ENCODE measurements at places on chromosomes 7 and 10.

- DNase-seq, result no peak
These were observed 170.1 kb downstream of the CUX1 start for GRCh38 chr7:101987494-101987893.

GRCh38 chr10:131616040-131616439 lies 284.8 kb upstream of the PPP2R2D start:
- DNase-seq, result no peak

- DNase-seq, result no peak
These were observed 25.3 kb downstream of the MAP3K8 start for GRCh38 chr10:30459283-30459682.

DNA sequence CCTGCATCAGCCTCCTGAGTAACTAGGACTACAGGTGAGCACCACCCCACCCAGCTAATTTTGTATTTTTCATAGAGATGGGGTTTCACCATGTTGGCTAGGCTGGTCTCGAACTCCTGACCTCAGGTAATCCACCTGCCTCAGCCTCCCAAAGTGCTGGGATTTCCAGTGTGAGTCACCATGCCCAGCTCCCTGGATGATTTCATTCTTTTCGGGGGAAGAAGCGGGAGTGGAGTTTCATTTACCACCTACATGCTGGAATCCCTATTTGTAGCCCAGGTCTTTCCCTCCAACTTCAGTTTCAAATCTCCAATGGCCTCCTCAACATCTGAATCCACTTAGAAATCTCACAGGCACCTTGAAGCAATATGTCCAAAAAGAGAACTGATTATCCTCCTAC lies 2.9 kb upstream of the BTRC start:
- no peak for DNase-seq

DNA sequence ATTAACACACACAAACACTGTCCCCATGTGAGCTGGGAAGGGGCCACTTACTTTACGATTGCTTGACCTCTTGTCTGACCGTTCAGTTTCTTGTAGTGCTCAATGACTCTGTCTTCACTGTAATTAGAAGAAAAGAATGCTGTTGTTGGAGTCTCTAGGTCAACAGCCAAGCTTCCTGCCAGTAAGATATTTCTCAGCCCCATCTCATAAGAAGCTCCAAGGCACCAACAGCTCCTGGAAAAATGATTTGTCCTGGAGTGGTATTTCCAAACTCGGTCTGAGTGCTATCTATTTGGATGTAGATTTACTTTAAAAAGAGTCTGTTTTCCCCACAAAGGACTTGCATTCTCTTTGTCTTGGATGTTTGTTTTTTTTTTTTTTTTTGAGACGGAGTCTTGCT lies 153.7 kb downstream of the PRPF18 start:
- DNase-seq, result no peak

- no peak for DNase-seq
These were observed 97.2 kb downstream of the FRMD4A start for GRCh38 chr10:14233566-14233965.

- no peak for DNase-seq
These were observed 11.8 kb upstream of the RRP12 start for GRCh38 chr10:97412891-97413304.

DNA sequence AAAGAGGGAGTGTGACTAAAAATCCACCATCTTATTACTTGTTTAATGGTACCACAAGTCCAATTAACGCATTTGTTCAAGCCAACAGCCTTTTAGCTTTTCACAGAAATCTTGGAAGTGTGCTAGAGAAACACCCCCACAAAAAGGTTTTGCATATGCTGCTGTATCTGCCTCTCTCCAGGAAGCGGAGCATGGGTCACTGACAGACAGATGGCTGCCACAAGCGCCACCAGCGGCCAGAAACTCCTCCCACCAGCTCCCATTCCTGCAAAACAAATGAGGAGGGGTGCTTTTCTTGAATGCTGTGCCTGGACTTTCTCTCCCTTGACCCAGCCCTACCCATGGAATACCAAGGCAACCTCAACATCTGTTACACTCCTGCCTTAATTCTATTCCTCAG lies 176.3 kb upstream of the LRGUK start:
- no peak for DNase-seq

- DNase-seq, result no peak
These were observed 369.6 kb downstream of the AUTS2 start for GRCh38 chr7:69967689-69968450.

GRCh38 chr7:19999681-20000080 lies 217.5 kb downstream of the MACC1 start:
- DNase-seq, result no peak

GRCh38 chr10:79319115-79319771 lies 28.0 kb upstream of the PPIF start:
- DNase-seq, result no peak

- DNase-seq, result no peak
These were observed 131.8 kb downstream of the FAM204A start for GRCh38 chr10:118210276-118210675.

DNA sequence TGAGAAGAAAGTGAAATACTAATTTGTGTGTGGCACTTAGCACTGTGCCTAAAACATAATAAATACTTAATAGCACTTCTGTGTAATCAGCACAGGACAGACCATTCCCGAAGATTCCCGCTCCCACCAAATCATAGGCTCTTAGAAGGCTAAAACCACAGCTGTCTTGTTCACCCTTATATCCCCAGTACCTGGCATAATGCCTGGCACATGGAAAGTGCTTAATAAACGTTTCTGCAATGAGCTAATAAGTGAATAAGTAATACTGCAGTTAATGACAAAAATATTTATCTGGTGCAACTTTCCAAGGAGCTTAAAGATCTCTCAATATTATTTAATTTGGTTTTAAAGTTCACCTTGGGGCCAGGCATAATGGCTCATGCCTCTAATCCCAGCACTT lies 43.2 kb downstream of the MTURN start:
- no peak for DNase-seq

- DNase-seq, result no peak
These were observed 157.4 kb downstream of the EVX1 start for GRCh38 chr7:27399791-27400567.

GRCh38 chr10:77361831-77362230 lies 275.8 kb downstream of the KCNMA1 start:
- no peak for DNase-seq

- DNase-seq, result no peak
These were observed 250.6 kb upstream of the NPVF start for GRCh38 chr7:25478925-25479324.

- no peak for DNase-seq
These were observed 50.9 kb downstream of the GALNT11 start for GRCh38 chr7:152076324-152076821.

DNA sequence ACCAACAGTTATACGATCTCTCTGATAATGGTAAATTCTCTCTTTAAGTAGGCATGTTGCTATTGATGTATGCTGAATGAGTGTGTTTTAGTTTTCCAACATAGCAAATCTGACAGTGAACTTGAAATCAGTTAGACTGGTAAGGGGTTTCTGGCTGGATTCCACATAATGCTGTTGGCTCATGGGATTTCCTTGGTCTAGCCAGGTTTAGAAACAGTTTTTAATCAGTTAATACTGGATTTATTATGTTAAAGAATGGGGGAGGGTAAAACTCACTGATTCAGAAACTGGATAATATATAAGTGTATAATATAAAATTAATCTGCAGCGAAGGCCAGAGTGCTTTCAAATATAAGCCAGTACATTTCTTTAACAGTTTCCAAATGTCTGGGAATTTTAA lies 55.6 kb downstream of the PCDH15 start:
- no peak for DNase-seq

- no peak for DNase-seq
These were observed 284.9 kb upstream of the SEMA3D start for GRCh38 chr7:85471740-85472139.

DNA sequence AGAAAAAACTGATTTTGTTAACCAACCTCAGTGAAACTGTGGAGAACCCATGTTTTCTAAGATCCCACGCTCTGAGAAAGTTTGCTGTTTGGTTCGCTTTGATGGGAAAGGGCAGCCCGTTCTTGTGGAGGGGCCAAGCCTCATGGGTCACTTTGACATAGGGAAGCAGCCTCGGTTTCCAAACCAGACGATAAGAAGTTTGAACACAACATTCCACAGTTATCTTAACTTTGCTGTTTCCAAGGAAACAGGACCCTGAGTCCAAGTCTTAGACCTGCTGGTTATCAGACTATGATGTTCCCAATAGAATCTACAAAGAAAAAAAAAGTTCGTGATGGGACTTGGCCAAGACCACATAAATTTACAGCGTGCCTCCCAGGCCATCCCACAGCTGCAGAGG lies 182.3 kb downstream of the NRP1 start:
- DNase-seq, result no peak

- no peak for DNase-seq
These were observed 102.0 kb downstream of the NRF1 start for GRCh38 chr7:129713544-129713943.

- no peak for DNase-seq
These were observed 59.7 kb downstream of the OR13A1 start for GRCh38 chr10:45255706-45256105.

DNA sequence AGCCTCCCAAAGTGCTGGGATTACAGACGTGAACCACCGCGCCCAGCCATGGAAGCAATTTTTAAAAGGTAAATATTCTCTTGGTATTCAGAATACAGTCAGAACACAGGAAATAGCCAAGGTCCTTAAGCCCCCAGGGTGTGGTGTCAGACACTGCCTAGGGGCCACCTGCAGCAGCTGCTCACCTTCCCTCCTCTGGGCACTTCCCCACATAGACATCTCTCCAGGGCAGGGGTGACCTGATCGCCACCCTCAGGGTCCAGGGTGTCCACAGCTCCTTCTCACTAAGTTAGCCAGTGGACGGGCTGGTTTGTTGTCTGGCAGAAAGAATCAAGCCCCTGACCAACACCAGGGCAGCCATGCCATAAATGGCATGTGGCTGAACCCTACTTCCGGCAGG lies 15.9 kb downstream of the URGCP start:
- DNase-seq, result no peak

DNA sequence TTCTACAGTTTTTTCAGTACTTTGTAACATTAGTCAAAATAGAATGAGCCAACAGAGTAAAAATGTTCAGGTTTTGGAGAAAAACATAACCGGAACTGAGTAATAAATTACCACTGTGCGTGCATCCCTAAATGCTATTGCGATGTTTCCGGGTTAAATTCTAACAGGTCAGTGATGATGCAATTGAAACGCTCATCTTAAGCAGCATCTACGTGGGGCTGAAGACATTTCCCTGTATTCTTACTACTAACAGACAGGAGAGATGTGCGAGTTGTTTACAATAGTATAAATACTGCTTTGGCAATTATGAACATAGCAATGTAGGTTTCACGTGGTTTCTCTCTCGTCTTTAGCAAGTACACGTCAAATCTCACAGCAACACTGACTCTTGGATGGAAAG lies 149.4 kb downstream of the USP6NL start:
- DNase-seq, result no peak

DNA sequence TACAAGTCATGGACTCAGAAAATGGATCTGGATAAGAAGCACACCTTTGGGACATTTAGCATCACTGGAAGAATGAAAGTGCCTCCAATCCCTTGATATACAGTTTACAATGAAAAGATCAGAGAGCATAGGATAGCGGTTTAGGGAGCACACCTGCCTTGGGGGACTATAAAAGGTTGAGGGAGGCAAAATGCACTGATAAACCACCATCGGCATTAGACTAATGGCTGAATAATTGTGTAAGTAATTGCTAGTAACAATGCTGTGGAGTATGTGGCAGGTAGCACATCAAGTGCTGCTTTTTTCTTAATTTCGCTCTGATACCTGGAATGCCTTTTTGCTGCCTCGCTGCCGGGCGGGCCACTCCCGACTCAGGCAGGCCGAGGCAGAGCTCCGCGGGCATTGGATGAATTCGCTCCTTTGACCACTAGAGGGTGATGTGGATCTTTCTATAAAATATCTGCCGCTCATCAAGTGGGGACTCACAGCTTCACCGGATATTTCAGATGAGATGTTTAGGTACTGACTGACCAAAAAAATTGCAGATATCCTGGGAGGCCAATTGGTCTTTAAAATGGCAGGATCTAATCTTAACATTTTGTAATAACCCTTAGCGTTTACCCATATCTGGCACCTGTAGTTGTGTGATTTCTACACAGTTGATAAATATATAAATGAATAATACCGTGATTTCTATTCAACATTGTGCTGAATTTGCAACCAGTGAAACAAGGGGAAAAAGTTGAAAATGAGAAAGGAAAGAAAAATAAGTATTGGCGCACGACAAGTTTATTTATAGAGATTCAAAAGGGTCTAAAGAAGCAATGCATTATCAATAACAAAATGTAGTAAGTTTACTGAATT lies 116.8 kb upstream of the PRSS1 start:
- DNase-seq, result no peak

DNA sequence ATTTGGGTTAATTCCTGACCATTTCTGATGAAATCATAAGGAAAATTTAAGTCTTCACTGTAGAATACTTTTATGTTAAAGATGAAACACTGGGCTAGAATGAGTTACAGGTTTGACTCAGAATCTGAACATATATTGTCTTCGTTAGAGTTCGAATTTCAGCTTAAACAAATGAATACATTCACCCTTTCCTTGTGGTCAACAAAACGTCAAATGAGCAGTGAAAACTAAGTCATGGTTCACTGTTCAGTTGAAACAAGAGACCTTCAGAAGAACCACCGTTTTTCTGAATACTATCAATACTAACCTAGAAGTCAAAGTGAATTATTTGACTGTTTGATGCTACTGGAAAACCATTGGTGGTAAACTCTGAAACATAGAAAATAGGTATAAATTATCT lies 235.2 kb upstream of the ZWINT start:
- DNase-seq, result no peak

DNA sequence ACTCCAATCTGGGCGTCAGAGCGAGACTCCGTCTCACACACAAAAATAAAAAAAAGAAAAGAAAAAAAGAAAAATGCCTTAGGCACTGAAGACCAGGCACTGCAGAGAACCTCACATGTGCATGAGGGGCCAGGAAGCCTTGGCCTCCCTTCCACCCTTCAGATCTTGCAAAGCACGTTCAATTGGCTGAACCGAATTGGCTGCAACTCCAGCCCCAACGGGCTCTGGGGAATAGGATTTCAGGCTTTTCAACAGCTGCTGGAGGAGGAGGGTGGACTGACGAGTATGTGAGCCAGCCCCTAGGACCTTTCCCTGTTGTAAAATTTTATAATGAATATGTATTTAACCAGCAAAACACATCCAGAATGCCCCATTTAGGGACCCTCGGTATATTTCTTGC lies 16.7 kb downstream of the TMEM120A start:
- no peak for DNase-seq

DNA sequence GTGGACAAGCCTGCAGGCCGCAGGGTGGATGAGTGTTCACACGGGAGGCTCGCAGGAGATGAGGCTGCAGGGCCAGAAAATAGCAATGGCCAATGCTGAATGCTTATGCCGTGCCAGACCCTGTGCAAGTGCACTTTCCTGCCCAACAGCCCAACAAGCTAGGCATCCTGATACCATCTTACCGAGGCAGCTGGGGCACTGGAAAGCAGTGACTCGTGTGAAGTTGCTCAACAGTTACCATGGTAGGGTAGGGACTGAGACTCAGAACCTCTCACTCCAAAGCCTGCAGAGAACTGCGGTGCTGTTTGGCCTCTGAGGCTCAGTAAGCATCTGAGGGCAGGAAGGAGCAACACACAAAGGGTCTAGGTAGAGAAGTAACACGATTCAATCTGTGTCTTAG lies 43.7 kb downstream of the JAZF1 start:
- DNase-seq, result no peak

DNA sequence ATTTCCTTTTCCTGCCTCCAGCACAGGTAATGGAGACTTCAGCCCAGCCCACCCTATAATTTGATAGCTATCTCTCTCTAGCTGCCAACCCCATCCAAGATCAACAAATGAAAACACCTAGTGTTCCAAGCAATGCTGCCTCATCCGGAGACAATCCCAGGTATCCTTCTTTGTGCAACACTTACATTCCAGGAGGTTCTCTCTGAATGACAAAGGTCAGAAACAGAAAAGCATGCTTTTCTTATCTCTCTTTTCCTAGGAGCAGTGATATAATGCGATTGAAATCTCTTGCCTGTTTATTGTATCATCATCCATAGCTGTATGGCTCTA lies 699.3 kb downstream of the INHBA start:
- no peak for DNase-seq

Measured in effector memory CD4-positive, alpha-beta T cell (primary cell).